Activated T-helper 2 cell treated with anti-CD3 and anti-CD28 coated beads, Interferon-gamma antibody, Interleukin-2, Interleukin-4, amounts not matched to agents 10 μg/mL and 5 μg/mL and 100 μg/mL, durations not matched to agents 14 hours and 24 hours and 36 hours (primary cell): ENCODE measurements at places on chromosomes 2 and 18.

- no peak for DNase-seq
Measured at GRCh38 chr2:28521663-28522062, 25.8 kb downstream of the PLB1 start.

DNA sequence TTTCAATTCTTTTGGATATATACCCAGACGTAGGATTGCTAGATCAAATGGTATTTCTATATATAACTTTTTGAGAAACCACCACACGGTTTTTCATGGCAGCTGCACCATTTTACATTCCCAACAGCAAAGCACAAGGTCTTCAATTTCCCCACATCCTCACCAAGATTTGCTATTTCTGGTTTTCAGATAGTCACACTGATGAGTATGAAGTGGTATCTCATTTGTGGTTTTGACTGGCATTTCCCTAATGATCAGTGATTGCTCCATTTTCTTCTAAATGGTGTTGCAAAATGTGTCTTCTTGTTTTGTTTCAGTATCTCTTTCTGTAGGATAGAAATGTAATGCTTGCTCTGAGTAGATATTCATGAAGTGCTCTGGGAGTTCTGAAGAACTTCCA, 52.0 kb downstream of the ANKRD44 start:
- no peak for DNase-seq

GRCh38 chr2:134253804-134254203, at the start of gene MGAT5:
Gene MGAT5 (plus strand): TSS chr2:134254072. CDS start chr2:134254404, 332 bp downstream.
- no peak for DNase-seq

- DNase-seq = no peak
Measured at GRCh38 chr2:237715459-237715947, 83.1 kb upstream of the RBM44 start.

DNA sequence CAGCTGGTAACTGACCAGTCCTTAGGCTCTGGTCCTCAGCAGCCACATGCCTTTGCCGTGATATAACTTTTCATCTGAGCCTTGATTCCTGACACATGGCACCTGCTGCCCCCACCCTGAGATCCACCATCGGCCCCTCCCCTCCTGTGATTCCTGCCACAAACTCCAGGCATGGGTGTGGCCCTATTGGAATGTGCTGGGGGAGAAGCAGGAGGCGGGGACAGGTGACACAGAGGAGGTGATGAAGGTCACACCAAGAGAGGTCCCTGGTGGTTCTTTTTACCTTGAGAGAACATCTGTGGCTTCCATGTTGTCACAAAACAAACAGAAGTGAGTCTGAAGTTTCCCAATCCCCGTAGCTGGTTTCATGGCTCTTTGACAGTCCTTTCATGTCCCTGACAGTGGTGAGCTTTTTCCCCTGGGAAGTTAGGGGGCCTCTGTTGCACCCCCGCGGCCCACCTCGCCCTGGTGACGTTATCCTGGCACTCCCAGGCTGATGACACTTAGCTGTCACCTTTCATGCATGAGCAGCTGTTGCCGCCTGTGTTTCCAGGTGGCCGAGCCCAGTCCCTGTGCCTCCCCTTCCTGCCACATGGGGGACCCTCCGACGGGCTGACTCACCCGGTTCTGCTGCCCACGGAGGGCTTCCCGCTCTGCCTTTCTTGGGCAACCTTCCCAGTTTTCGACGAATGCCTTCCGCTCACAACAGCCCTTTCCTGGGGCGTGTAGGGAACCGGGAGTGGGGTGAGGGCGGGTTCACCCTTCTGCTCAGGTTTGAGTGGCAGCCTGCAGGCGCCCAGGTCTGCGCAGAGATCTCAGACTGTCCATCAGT, 66.3 kb upstream of the GLI2 start:
- no peak for DNase-seq

GRCh38 chr18:40534723-40535122, 1420.3 kb upstream of the PIK3C3 start:
- DNase-seq = no peak

DNA sequence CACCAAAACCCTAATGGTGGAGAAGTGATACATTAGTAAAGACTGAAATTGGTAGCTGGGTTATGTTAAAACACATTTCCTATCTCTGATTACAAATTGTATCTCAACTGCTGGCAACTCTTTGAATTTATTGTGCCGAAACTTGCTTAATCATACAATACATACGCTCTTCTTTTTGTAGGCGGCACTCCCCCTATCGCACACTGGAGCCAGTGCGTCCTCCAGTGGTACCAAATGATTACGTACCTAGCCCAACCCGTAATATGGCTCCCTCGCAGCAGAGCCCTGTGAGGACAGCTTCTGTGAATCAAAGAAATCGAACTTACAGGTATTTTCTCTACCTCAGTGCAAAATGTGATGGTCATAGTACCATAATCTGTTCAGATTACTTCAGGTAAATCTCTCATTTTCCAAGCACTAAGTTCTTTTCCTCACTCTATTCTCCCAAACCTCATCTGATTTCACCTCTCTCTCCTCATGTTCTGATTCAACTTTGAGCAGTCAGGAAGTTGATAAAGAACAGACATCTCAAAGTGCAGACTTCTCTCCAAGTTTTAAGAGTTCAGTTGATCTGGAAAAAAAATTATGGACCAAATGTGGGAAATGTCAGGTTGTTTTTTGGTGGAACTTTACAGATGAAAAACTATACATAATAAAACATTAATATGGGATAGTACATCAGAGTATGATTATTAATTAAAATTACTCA, 66.5 kb downstream of the ABI2 start:
- no peak for DNase-seq

DNA sequence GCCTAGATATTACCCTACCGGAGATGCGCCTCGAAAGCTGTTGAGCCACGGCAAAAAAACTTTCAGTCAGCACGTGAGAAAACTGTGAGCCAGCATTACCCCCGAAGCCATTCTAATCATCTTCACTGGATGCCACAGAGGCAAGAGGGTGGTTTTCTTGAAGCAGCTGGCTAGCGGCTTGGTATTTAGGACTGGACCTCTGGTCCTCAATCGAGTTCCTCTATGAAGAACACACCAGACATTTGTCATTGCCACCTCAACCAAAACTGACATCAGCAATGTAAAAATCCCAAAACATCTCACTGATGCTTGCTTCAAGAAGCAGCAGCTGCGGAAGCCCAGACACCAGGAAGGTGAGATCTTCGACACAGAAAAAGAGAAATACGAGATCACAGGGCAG, 52.8 kb upstream of the SLC66A3 start:
- no peak for DNase-seq

DNA sequence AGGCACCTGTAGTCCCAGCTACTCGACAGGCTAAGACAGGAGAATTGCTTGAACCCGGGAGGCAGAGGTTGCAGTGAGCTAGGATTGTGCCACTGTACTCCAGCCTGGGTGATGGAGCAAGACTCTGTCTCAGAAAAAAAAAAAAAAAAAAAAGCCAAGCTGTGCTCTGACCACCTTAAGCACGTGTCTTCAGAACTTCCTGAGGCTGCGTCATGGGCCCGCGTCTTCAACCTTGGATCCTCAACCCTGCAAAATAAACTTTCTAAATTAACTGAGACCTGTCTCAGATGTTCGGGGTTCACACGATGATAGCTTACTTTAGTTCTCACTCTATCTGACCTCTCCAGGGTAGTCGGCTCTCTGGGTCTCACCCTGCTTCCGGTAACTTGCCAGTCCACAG, 65.8 kb upstream of the CABLES1 start:
- DNase-seq = no peak

DNA sequence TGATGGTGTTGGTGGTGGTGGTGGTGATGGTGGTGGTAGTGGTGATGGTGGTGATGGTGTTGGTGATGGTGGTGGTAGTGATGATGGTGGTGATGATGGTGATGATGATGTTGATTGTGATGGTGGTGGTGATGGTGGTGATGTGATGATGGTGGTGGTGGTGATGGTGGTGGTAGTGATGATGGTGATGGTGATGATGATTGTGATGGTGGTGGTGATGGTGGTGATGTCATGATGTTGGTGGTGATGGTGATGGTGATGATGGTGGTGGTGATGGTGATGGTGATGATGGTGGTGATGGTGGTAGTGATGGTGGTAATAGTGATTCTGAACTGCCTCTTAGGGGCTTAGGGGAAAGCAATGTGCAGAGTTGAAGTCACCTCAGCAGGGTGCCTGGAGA, 760.7 kb downstream of the GALR1 start:
- no peak for DNase-seq

DNA sequence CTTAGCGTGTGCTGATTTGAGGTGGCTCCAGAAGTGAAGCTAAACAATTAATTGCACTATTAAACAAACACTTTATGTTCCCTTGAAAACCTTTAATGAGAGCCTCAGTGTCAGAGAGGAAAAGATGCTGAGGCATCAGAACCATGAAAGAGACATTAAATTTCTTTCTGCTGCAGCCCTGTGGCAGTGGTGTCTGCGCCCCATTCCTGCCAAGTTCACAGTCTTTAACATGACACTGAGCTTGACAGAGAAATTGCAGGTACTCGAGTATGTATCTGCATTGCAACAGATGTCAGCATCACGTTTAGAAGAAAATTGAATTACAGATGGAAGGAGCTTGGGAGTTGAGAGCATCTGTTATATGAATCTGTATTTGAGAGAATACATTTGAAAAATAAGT, 111.3 kb upstream of the CREB1 start:
- DNase-seq = no peak

DNA sequence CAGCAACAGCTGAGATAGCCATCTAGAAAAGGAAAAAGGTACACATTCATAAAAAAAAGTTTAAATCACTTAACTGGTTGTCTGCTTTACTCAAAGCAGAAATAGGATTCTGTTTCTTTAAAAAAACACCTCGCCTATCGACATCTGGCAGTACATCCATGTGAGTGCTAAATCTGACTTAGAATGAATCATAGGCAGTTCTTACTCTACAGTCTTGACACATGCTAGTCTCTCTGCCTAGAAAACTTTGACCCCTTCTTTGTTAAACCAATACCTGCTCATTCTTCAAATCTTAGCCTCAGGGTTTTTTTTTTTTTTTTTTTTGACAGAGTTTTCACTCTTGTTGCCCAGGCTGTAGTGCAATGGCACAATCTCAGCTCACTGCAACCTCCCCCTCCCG, 37.1 kb upstream of the GPR75 start:
- DNase-seq = no peak

DNA sequence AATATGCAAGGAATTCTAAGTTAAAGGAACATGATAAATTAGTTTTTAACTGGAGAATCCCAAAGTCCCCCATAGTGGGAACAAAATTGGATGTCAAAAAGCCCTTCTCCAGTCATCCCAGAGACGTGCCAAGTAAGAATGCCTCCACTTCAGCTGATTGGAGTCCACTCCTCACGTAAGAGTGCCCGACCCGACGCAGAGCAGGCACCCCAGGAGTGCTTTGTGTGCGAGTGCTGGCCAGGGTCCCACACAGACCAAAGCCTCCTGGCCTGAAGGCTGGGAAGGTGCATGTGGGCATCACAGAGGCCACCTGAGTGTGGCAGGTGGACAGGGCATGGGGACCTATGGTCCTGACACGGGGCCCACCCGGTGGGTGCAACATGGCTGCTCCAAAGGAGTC, 183.5 kb downstream of the GLI2 start:
- no peak for DNase-seq

DNA sequence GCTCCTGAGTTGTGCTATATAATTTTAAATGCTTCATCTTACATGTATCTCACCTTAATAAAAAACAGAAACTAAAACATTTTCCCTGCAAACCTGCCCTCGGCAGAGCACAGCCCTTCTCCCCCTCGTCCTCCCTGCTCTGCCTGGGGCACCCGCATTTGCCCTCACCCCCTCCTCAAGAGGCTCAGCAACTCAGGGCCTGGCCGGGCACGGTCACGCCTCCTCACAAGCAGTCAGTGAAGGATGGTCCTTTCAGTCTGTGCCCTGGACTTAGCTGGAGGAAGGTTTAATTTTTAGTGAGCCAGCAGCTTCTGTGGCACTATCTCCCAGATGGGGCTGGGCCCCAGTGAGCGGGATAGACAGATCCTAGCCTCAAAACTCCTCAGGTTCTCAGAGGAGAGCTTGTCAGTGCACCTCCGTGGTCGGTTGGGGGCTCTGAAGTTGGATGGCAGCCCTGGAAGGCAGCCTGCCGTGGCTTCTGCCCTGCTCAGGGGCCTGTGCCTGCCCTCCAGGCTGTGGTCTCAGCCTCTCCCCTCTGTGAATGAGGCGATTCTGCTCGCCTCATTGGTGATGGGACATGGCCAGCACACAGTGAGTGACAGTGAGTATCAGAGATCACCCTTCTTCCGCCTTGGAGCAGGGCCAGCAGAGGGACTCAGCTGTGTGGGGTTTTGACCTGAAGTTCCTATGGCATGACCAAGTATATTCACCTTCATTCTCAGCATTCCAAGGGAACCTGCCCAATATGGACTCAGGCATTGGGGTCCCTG, 56.3 kb upstream of the AFF3 start:
- no peak for DNase-seq

- no peak for DNase-seq
Measured at GRCh38 chr2:98604547-98604946, 3.8 kb downstream of the COA5 start.

- DNase-seq = no peak
Measured at GRCh38 chr18:57819671-57820460, 16.8 kb upstream of the ATP8B1 start.

- DNase-seq = no peak
Measured at GRCh38 chr2:159076241-159076640, 107.8 kb downstream of the TANC1 start.

- DNase-seq = no peak
Measured at GRCh38 chr2:149410701-149411484, 80.5 kb downstream of the LYPD6 start.

GRCh38 chr2:22382479-22383169, 1002.4 kb upstream of the KLHL29 start:
- DNase-seq = no peak

DNA sequence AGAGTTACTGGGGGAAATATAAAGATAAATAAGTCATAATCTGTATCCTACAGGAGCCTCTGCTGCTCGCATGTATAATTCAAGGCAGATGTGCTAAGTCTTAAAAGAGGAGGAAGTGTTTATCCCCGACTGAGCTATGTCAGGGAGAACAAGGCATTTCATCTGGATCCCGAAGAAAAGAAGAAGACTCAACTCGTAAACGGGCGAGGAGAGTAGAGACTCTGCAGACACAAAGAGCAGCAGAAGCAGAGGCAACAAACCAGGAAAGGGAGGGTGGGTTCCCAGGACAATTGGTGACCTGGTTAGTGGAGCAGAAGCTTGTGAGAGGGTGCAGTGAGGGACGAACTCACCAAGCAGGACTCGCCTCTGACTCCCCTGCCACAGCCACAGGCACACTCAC, 368.6 kb downstream of the EIPR1 start:
- DNase-seq = no peak

- DNase-seq = no peak
Measured at GRCh38 chr2:16650287-16651249, 15.1 kb downstream of the CYRIA start.

DNA sequence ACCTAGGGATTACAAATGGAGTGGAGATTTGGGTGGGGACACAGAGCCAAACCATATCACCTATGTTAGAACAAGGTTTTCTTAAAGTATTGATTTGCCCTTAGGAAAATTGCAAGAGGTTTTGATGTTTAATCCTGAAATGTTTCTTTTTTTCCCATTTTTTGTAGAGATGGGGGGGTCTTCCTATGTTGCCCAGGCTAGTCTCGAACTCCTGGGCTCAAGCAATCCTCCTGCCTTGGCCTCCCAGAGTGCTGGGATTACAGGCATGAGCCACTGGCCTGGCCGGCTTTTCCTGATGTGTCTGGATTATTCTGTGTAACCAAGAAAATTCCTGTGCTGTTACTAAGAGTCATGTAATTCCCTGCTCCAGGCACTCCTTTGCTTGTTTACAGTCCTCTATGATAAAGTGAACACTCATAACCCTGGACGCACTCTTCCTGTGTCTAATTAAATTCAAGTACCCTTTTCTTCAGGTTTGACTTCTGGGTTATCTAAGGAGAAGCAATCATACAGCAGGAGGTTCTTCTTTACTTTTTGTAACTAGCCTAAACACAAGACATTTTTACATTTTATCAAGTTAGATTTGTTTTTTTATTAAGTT, 15.0 kb upstream of the CTDP1 start:
- DNase-seq = no peak
